ENCODE measurements at places on chromosomes 3 and 15. TPM values are rescaled to one million over a fixed set of nuclear protein-coding genes. Genes with fewer than 3 reads are reported as not detected.

GRCh38 chr15:72787526-72787925 lies 4.0 kb upstream of the ADPGK start:
- no peak for DNase-seq

Gene WDR76
- 75.4 TPM for total RNA-seq

DNA sequence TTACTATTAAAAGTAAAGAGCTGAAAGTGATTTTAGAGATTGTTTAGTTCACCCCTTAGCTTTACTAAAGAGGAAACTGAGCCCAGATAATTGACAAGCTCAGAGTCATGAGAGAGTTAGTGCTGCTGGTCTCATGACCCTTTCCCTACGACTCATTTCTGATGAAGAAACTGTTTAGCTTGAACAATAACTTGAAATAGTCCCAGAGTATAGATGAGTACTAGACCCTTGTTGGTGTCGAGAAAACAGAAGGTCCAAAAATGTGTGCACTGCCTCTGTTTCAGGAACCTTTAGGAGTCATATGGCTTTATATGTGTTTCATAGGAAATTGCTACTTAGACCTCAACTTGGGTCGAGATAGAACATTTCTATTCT lies 58.2 kb downstream of the IL16 start:
- no peak for DNase-seq

Gene MYEF2
- 23.8 TPM for total RNA-seq

Gene ZBBX
- not detected for total RNA-seq

Gene SHF
- total RNA-seq = 17.9 TPM

- no peak for DNase-seq
These were observed 19.4 kb downstream of the RPLP1 start for GRCh38 chr15:69472046-69472445.

- no peak for DNase-seq
These were observed 48.4 kb downstream of the TMEM266 start for GRCh38 chr15:76108021-76108723.

Gene SLC26A6
- 35.0 TPM for total RNA-seq

Gene SLC9C1
- not detected for total RNA-seq

Gene DMXL2
- 5.9 TPM for total RNA-seq

- no peak for DNase-seq
These were observed 66.6 kb downstream of the SYNPR start for GRCh38 chr3:63344661-63345060.

- no peak for DNase-seq
These were observed 20.9 kb upstream of the IL1RAP start for GRCh38 chr3:190492966-190493365.

GRCh38 chr3:4350789-4351163 lies 47.6 kb downstream of the SETMAR start:
- peak; percentile 66 for DNase-seq

GRCh38 chr3:18443665-18444594 lies 18.8 kb upstream of the SATB1 start:
- DNase-seq = peak; percentile 57

- DNase-seq = no peak
These were observed 122.6 kb upstream of the ATP2B2 start for GRCh38 chr3:10627884-10628572.

GRCh38 chr15:67554580-67554979 lies 12.1 kb downstream of the MAP2K5 start:
- no peak for DNase-seq

Gene IMPG2
- total RNA-seq = 0.14 TPM

GRCh38 chr3:72768481-72768880 lies 79.8 kb downstream of the SHQ1 start:
- DNase-seq = no peak

DNA sequence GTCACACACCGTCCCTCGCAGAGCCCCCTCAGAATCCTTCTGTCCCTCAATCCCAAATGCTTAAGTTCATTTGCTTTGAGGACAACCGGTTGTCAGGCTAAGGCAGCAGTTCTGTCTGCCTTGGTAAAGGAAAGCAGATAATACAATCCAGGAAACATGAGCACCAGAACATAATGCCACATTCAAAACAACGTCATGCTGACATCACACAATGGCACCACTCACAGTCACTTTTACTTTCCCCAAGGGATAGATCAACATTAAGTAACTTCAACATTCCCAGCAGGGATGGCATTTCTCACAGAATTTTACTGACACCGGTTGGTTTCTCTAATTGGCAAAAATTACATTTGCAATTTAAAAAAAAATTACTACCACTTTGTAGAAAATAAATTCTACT lies 74.6 kb upstream of the PSMD6 start:
- DNase-seq = no peak

Gene TLR9
- total RNA-seq = 0.59 TPM

DNA sequence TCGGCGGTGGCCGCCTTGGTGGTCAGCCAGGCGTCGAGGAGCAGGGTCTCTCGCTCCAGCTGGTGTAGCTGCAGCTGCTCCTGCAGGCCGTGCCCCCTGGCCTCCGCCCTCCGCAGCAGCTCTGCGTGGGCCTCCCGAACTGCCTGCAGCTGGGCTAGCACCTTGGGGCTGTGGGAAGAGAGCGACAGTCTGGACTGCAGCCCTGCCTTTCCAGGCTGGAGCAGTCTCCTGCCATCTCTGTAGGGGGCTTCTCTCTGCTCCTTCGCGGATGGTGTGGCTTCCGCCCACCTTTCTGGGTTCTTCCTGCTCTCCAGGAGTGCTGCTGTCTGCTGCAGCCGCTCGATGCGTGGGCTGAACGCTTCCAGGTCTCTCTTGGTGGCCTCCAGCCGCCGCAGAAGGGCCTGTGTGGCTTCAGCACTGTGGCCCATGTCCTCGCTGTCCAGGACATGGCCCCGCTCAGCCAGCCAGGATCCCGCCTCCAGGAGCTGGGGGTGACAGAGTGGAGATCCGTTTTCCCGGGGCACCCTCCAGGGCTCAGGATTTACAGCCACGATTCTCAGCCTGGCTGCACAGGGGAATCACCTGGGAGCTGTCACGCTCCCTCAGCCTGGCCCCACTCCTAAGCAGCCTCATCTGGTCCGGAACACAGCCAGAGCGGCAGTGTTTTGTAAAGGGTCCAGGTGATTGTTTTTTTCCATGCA lies 16.8 kb downstream of the PLA2G4B start:
- DNase-seq = no peak

Gene EOMES
- 0.25 TPM for total RNA-seq

Gene CLDN18
- total RNA-seq = not detected

Gene GP9
- total RNA-seq = not detected

Gene KLHL40
- total RNA-seq = not detected

Gene ARGFX
- total RNA-seq = not detected

Gene TEX55
- total RNA-seq = not detected

Gene CCR3
- not detected for total RNA-seq

All from activated CD4-positive, alpha-beta T cell treated with anti-CD3 and anti-CD28 coated beads for 36 hours (primary cell).